ENCODE measurements at places on chromosomes 12 and 14.

DNA sequence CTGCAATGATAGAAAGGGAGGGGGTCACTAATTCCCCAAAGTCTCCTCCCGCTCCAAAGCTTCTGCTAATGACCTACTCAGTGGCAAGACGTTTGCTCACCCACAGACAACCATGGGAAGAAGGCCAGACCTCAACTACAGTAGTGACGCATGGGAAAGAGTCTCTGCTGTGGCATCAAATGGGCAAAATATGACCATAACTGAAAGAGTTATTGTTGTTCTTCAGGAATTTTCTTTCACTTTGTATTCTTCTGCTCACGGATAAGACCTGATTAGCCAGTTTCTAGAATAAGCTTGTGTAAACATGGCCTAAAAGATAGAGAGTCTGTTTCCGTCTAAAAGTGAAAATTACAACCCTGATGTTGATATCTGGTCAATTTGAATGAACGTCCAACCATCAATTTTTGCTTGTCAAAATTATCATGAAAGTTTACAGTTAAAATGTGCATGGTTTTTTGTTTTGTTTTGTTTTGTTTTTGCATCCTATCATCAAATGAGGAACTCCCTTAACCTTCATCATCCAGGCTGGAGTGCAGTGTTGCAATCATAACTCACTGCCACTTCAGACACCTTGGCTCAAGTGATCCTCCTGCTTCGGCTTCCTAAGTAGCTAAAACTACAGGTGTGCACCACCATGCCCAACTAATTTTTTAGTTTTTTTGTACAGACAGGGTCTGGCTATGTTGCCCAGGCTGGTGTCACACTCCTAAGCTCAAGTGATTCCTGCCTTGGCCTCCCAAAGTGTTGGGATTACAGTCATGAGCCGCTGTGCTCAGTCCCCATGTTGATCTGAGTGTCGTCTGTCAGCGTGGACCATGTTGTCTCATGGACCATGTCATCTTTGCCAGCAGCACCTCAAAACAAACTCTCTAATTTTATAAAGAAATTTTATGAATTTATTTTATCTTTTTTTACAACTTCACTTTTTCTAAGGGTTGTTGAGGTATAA, 7.0 kb downstream of the KRT6B start:
- DNase-seq, result no peak

DNA sequence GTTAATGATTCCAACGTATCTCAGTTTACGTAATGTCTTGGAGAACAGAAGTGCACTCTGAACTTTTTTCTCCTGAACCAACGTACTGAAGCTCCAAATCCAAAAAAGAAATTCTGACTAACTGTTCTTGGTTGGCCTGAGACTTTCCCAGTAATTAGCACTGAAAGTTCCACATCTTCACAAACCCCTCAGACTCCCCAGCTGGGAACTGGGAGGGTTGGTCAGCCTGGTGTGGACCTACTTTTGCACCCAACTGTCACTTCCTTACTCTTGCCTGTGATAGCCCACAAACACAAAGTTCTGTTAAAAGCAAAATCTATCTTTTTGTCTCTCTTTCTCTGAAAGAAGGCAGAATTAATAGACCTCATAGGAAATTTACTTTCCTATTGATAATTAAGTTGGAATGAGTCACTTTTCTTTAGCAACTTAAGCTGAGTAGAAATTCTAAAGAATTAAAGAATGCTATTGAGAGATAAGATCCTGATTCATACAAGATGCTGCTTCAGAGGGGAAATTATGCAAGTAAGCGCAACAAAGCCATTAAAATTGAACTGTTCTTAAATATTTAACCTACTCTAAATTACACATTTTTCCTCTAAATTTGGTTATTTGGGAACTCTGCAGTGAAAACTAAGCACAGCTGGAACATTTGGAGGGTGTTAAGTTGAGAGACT, 155.0 kb downstream of the EPS8 start:
- no peak for DNase-seq

DNA sequence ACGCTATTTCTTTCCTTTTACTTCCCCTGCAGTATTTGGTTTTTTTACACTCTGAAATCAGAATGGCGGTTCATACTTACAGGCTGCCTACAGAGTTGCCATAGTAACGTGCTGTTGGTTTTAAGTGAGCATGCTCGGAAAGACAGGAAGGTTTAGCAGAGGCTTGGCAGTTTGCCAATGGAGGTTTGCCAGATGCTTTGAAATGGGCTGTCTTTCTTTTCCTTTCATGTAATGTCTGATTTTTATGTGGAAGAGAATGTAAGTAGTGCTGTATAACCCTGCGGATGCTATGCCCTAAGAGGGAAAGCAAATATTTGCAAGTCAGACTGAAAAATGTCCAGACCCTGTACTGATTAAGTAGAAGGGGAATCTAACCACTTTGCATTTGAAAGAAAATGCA, 32.8 kb downstream of the ARID4A start:
- peak; percentile 91 for DNase-seq

- DNase-seq, result no peak
These were observed 24.4 kb downstream of the PITPNM2 start for GRCh38 chr12:123126294-123127181.

- no peak for DNase-seq
These were observed 22.0 kb downstream of the POU6F1 start for GRCh38 chr12:51195841-51196240.

DNA sequence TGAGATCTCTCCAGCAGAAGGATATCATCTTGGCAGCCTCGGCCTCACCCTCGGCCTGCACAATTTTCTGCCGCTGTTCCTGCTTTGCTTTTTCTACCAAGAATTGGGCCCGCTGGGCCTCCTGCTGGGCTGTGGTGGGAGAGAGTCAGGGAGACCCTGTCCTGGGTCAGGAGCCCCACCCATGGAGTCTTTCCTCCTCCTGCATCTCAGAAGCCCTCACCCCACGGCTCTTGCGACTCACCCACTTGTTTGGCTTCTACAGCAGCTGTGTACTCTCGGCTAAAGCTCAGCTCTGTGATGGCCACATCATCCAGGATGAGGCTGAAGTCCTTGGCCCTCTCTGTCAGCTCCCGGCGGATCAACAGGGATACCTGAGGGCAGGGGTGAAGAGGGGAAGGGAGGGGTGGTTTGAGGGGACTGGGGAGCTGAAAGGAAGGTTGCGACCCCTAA, 2.8 kb downstream of the PHB2 start:
- DNase-seq, result no peak

- DNase-seq, result no peak
These were observed 129.0 kb upstream of the MED13L start for GRCh38 chr12:116406529-116406928.
